Right renal pelvis (tissue), 4 donors: ENCODE measurements at places on chromosomes 12 and 14.

GRCh38 chr14:81890020-81890419 lies 356.4 kb upstream of the SEL1L start:
- DNase-seq, result no peak

DNA sequence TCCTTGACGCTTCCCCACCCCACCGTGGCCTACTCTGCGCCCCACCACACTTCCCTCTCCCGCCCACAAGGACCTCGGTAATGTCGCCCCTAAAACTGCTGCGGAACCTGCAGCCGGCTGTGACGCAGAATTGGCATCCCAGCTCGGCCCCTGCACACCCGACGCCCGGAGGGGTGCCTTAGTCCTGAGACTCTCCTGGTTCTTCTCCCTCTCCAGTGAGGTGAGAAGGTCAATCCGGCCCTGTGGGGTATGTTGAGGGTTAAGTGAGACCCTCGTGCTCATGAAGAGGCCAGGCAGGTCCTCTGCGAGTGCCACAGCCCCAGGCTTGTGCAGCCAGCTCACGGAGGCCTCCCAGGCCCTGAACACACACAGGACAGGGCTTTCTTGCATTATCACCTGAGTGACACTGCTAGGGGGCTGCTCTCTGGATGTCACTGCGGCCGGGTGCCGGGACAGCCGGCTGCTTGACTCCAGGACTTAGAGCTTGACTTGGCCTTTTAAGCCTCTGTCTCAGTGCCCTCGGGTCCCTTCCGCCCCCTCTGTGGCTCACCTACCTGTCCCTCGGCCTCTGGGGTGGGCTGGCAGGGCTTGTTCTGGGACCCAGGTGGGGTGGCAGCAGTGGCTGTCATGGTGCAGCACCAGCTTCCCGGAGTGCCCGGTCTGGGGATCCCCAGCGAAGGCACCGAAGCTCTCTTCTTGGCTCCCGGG lies 106.9 kb upstream of the C14orf180 start:
- no peak for DNase-seq

- DNase-seq, result no peak
Measured at GRCh38 chr12:92414170-92415070, 268.8 kb upstream of the BTG1 start.

DNA sequence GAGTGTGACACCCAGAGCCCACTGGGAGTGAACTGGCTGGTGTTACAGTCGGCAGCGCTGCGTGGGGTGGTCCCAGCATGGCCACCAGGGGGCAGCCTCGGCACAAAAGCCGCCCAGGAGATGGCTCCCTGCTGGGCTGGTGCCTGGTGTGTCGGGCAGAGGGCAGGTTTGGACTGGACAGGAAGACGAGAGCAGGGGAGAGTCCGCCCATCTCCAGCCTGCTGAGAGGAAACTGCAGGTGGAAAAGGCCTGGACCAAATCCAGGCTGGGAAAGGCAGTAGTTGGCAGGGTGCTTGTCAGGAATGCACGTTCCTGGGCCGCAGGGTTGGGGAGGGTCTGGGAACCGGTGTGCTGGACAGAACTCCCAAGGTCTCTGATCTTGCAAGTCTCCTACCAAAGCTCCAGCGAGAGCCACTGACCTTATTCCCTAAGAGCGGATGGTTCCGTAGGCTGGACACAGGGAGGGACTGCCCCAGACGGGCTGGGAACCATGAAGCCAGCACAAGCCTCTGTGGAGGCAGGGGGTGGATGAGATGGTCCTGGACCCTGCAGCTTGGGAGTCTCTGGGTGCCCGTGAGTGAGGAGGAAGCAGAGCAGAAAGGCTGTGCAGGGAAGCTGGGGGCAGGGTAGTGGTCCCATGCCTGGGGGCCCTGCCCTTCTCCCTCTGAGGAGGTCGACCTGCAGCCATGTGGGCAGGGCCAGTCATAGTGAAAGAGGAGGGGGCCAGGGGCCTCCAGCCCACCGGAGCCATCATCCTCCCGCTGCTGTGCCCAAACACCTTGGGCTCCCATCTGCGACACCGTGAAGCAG lies 1.8 kb downstream of the AHNAK2 start:
- DNase-seq, result no peak

- DNase-seq, result no peak
Measured at GRCh38 chr12:26162174-26162573, 33.2 kb upstream of the SSPN start.

DNA sequence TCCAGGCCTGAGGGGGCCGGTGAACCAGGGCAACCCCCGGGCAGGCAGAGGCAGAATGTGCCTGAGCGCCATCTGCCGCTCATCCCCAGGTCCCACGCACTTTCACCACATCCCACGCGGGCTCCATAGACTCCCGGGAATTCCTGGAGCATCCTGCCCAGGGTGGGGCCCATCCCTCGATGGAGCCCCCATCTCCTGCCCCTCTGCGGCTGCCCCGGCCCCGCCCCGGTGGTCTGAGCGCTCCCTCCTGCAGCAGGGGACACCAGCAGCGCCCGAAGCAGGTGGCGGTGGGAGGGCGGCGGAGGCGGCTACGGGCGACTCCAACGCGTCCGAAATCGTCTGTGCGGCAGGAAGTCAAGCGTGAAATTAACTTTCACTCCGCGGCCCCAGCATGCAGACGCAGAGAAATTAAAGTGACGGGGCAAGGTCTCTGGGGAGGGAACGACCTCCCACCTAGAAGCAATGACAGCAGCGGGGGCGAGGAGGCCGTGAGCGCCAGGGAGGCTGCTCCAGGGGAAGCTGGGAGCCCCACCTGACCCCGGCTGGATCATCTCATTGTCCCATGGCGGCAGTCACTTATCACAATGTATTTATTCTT lies 122.2 kb downstream of the NCOR2 start:
- peak; percentile 65 for DNase-seq

GRCh38 chr12:3263939-3264922 lies 187.1 kb downstream of the TSPAN9 start:
- no peak for DNase-seq

DNA sequence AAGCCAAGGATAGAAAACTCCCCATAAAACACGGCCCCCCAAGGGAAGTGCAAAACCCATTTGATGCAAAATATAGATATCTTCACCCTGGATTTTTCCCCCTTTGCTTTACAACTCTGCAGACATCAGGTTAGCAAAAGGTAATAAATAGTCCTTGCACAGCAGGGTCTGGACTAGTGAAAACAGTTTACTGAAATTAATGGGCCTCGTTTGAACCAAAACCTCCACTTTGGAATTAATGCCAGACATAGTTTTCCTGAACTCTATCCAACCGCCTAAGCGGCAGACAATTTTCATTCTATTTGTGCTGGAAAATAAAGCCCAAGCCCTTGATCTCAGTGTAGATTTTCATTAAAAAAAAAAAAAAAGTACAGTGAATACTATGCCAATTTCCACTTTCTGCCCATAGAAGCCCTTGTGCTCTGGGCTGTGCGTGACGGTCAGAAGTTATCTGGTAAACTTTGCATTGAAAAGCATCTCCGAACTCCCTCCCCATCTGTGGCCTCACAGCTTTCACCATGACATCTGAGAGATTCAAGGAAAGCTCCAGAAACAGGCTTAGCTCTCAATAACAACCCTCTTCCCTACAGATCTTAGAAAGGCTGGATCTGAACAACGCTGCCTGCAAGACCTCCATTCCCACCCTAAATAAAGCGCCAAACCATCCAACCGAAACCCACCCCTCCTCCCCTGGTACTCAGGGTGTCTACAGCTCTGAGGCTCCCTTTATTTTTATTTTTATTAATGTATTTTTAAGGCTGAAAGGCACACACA lies 11.0 kb upstream of the IRF2BPL start:
- no peak for DNase-seq

DNA sequence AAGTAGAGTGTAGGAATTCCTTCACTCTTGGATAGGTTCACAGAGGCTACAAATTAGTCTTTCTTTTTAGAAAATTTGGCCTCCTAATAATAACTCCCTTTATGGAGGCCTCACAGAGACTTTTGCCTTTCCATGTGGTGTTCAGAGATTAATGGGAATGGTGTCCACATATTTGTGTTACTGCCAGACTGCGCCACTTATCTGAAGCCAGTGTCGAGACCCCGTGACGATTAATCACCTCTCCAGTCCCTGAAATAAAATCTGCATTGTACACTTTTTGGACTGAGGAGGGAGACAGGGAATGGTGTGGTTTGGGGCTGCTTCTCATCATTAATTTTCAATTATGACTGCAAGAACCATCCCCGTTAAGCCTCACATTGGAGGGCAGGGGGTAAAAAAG lies 980.5 kb downstream of the FLRT2 start:
- peak; percentile 63 for DNase-seq

GRCh38 chr12:2654311-2654710 lies 140.5 kb upstream of the FKBP4 start:
- no peak for DNase-seq
